Breast epithelium (tissue), 4 donors: ENCODE measurements at places on chromosomes 5 and 9. TPM values are rescaled to one million over a fixed set of nuclear protein-coding genes. Genes with fewer than 3 reads are reported as not detected.

- H3K4me1 ChIP-seq = peaks cover 7% of the 10 kb centered on the region
- no peak overlapping the region for H3K27ac ChIP-seq
- peaks cover 8% of the 10 kb centered on the region for H3K36me3 ChIP-seq
- DNase-seq = no peak
Observed at GRCh38 chr5:176387384-176387925, 943 bp downstream of the NOP16 start.

- H3K27ac ChIP-seq = no peak overlapping the region
- no peaks in the 10 kb centered on the region for H3K4me1 ChIP-seq
- no peaks in the 10 kb centered on the region for H3K27me3 ChIP-seq
- no peak for DNase-seq
- H3K4me3 ChIP-seq = no peak overlapping the region
Observed at GRCh38 chr5:135064235-135064570, 30.2 kb upstream of the PITX1 start.

- no peaks in the 10 kb centered on the region for H3K36me3 ChIP-seq
- no peaks in the 10 kb centered on the region for H3K27me3 ChIP-seq
- no peak overlapping the region for H3K27ac ChIP-seq
- no peak for DNase-seq
- no peaks in the 10 kb centered on the region for H3K4me1 ChIP-seq
Observed at GRCh38 chr5:93964421-93964820, 223.0 kb upstream of the POU5F2 start.

- no peaks in the 10 kb centered on the region for H3K4me1 ChIP-seq
- H3K27me3 ChIP-seq = no peaks in the 10 kb centered on the region
- peak; percentile 25 for DNase-seq
- no peak overlapping the region for H3K27ac ChIP-seq
- H3K4me3 ChIP-seq = no peak overlapping the region
- H3K36me3 ChIP-seq = no peaks in the 10 kb centered on the region
Observed at GRCh38 chr5:150350524-150351344, 6.8 kb upstream of the TCOF1 start.

Gene FAM81B
- not detected for total RNA-seq

DNA sequence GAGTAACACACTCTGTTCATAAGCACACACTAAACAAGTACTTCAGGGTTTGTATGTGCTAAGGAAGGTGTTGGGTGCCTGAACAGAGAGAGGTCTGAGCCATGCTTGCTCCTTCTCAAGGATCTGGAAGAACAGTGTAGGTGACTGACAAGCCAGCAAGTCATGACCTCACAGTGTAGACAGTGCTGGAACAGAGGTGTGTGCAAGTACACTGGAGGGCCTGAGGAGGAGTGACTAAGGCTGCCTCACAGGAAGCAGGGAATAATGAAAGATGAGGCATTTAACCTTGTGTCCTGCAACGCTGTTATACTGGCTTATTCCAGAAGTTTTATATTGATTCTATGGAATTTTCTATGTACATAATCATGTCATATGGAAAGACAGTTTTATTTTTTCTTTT is 83.9 kb downstream of the TMEM174 start:
- H3K27ac ChIP-seq = no peak overlapping the region
- no peaks in the 10 kb centered on the region for H3K27me3 ChIP-seq
- DNase-seq = no peak
- H3K36me3 ChIP-seq = no peaks in the 10 kb centered on the region
- H3K4me1 ChIP-seq = no peaks in the 10 kb centered on the region
- no peak overlapping the region for H3K4me3 ChIP-seq
